Stimulated activated effector memory CD8-positive, alpha-beta T cell treated with anti-CD3 and anti-CD28 coated beads, Interleukin-12 subunit alpha, Interleukin-12 subunit beta, amount 100 ng/mL, for 72 hours (primary cell): ENCODE measurements at places on chromosomes 1 and 21.

DNA sequence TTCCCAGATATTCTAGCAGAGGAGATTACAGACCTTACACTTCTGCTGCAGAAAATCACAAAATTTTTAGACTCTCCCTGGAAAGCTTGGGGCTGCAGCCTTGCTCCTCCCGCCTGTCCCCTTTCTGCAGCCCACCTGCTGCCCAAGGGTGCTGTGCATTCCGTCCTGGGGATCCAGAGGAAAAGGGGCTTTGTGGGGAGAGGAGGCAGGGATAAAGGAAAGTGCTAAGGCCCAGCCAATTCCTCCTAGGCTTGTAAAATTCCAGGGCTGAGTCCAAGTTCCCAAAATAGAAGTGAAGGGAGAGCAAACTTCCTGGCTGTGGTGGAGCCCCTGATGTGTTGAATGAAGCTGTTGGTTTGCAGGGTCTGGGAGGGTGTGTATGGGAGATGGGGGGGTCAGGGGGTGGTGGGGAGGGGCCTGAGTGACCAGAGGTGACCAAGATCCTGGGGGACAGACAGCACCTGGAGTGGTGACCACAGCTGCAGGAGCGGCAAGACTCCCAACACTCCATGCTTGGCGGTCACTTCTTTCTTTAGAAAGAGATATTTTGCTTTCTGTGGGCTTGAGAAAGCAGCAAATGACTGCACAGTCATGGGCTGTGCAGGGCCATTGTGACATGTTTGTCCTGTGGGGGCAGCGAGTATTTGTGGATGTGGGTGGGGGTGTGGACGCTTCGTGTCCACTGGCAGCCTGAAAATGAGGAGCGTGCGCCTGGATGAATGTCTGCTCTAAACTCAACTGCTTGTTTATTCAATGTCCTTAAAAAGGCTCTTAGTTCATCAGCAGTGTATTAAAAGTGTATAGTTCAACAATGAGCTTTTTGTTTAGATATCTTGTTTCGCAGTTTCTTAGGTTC lies 68.4 kb downstream of the TLR5 start:
- no peak for DNase-seq

DNA sequence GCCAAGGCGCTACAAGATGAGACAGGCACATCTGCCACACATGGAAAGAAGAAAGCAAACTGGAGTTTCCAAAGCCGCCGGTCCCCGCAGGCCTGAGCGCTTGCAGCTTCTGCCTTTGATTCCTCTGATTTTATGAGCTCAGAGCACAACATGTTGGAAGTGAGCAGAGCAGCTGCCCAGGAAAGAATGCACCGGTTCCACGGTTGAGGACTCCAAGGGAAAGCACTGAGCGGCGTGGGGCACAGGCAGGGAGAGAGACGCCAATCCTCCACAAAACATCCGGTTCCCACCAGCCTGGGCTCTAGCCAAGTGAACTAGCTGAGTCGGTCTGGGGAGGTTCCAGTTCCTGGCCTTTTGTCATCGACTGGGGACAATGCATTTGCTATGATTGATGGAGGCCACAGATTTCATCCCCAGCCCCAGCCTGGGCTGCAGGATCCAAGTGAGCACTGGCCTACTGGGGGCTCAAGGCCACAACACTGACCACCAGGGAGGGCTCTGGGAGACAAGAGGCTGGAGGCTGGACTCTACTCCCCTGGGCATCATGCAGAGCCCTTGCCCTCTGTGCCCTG lies 253.1 kb upstream of the IRF2BP2 start:
- no peak for DNase-seq

GRCh38 chr1:84573481-84573966 lies 716 bp downstream of the CTBS start:
- no peak for DNase-seq

DNA sequence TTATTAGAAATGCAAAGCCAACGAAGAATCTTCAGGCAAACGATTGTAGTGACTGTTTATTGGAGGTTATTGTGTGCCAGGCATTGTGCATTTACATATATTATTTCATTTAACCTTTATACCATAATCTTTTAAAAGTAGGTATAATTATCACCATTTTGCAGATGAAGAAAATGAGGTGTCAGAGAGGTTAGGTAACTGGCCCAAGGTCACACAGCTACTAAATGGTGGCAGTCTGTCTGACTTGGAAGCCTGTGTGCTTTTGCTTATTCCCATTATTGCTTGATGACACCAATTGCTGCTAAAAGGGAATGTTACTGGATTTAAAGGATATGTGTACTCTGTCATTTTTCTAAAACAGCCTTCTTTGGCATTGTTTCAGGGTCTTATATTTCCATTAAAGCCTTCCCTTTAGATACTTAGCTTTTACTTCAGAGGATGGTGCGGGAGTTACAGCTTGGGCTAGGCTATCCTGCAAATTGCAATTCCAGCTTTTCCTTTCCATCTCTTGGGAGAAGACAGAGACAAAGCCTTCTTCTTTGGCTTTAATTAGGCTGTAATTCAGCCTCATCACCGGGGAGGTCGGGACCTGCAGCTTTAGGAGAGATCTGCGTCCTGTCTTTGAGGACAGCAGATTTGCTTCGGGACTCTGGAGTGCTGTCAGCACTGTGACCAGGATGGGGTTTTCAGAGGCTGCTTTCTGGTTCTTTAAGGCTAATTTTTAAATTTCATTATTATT lies 37.4 kb upstream of the ERRFI1 start:
- DNase-seq = no peak

DNA sequence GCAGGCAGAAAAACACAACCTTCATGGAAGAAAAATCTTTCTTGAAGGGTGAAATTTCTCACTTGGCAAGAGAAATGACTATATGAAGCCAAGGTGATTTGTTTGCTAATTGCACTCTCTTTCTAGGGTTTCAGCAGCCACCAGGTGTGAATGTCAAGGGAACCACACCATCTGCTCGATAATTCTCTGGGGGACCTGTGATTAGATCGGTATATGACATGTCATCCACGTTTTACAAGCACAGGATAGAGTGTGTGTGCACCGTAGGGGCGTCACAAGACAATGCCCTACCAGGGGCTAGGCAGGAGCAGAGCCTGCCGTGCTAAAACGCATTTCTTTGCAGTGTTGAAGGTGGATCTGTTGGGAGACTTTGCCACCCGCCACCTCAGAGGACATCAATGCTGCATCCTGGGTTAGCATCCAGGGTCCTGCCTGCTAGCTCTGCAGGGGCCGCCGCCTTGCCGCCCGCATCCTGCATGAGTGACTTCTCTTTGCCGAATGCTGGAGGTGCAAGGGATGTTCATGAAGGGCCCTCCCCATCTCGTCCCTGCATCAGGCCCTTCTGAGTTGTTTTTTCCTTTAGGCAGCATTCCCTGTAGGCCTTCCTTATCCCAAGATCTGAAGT lies 37.8 kb upstream of the CCSAP start:
- no peak for DNase-seq
